ENCODE measurements at places on chromosomes 12 and 14.

- DNase-seq, result no peak
Observed at GRCh38 chr14:32478050-32478449, 149.0 kb downstream of the AKAP6 start.

DNA sequence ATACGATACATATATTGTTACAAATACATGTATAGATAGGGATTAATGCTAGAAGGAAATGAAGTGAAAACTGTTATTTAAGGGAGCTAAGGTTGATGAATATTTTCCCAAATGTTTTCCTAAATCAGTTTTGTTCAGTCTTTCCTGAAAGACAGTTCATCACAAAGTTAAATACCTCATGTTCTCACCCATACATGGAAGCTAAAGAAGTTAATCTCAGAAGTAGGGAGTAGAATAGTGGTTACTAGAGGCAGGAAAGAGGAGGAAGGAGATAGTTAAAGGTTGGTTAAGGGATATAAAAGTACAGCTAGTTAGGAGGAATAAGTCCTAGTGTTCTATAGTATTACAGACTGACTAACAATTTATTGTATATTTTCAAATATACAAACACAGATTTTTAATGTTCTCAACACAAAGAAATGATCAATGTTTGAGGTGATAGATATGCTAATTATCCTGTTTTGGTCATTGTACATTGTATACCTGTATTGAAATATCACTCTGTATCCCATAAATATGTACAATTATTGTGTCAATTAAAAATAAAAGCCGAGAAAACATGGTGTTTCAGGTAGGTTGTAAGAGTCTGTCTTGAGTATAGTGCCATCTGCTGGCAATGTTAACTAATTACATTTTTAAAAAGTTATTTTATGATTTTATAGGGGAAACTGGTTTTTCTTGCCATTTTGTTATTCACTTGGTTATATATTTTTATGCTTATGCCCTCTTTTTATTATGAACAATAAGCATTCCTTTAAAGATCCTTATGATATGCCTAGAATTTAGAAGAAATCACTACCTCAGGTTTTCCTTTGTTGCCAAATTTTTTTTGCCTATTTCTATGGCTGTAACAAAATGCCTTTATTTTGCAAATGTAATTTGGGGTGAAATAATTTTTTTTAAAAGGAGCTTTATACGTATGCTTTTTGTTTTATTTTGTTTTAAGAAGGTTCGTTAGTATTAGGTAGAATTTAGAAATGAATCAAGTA, 26.9 kb downstream of the ZDHHC17 start:
- DNase-seq, result no peak

DNA sequence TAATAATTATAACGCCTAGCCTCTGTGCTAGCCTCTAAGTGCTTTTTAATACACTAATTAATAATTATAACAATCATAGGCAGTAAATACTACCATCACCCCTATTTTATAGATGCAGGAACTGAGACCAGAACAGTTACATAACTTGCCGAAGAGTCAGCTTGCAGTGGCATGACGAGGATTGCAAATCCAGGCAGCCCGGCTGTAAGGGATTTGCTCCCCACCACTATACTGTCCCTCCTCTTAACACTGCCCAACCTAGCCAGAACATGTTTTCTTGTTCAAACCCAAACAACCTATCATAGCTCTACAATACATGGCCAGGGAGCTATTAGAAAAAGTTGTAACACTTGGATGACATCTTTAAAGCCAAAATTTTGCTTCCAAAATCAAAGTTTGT, 33.9 kb upstream of the VASH1 start:
- DNase-seq, result no peak

DNA sequence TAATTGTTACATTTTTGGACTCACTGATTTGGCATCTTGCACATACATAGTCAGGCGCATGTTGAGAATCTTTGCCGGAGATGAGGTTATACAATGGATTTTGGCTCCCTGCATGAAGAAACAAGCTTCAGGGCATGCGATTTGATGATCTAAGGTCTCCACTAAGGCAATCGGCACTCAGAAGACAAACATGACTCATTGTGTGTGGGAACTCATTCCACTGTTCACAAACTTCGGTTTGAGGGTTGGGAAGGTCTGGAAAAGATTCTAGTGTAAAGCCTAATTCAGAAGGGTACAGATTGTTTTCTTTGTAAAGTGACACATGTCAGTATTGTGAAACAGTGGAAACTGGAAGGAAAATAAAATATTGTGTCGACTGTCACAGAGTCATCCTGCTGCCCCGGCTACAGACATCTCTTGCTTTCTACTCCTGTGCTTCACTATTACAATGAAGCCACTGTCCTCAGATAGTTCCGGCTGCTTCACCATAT, 192.6 kb upstream of the HMGA2 start:
- DNase-seq, result no peak

GRCh38 chr12:119649202-119649808, 18.6 kb upstream of the PRKAB1 start:
- peak; percentile 26 for DNase-seq

- DNase-seq, result no peak
Observed at GRCh38 chr12:121059031-121059898, 20.2 kb upstream of the OASL start.

DNA sequence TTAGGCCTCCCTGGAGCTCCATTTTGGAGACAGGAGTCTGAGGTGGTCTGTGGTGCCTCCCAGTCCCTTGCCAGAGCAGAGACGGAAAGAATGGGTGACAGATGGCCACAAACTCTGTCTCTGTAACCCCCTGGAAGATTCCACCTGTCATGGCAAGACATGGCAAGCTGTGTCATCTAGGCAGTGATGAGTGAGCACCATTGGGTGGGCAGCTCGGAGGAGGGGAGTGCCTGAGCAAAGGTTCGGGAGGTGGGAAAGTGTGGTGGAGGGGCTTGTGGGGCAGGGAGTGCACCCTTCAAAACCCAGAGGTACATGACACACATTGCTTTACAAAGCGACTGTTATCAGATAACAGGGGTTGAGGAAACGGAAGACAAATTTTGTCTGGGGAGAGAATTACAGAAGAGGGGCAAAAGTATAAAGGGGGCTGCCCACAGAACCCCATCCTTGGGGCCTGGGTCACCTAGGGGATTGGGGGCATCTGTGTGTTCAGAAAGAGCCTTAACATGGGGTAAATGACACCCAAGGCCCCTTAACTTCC, 3.5 kb downstream of the RIN3 start:
- DNase-seq, result no peak

GRCh38 chr14:104802394-104803184, 1.7 kb downstream of the ZBTB42 start:
- DNase-seq, result no peak

GRCh38 chr12:13165617-13166041, 30.9 kb upstream of the EMP1 start:
- no peak for DNase-seq

DNA sequence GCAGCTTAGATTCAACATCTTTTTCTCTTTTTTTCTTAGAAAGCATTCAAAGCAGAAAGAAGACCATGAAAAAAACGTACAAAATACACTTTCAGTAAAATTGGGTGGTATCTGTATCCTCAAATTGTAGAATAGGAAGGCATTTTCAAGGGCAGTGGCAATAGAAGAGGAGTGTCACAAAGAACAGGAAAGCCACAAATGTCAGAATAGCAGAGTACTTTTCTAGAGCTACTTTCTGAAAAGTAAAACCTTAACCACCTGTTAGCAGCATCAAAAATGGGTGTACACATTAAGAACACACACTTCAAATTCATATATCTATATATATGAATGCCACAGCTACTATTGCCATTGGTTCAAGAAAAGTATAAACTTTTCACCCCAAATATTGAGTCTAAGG, 412.1 kb upstream of the DCN start:
- no peak for DNase-seq

- DNase-seq, result no peak
Observed at GRCh38 chr14:85516239-85517113, 13.5 kb upstream of the FLRT2 start.

GRCh38 chr12:49763006-49763591, 21.7 kb downstream of the TMBIM6 start:
- DNase-seq, result peak; percentile 62

- DNase-seq, result no peak
Observed at GRCh38 chr12:46164186-46164761, 104.6 kb downstream of the SLC38A1 start.

- no peak for DNase-seq
Observed at GRCh38 chr12:981961-982360, 9.1 kb upstream of the ERC1 start.

GRCh38 chr12:57899010-57899662, 42.2 kb upstream of the ATP23 start:
- no peak for DNase-seq

DNA sequence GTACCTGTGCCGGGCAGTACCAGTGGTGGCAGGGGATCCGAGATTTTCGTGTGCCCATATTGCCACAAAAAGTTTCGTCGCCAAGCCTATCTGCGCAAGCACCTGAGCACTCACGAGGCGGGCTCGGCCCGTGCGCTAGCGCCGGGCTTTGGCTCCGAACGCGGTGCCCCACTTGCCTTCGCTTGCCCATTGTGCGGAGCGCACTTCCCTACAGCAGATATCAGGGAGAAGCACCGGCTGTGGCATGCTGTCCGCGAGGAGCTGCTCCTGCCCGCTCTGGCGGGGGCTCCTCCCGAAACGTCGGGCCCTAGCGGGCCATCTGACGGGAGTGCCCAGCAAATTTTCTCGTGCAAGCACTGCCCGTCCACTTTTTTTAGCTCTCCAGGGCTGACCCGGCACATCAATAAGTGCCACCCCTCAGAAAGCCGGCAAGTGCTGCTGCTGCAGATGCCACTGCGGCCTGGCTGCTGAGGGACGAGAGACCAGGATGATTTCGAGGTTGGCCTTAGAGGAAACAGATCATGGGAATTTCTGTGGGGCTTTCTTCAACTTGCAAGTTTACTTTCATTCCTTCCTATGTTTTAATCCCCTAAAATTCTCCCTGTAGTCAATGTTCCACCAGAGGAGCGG, 1.6 kb downstream of the INSM2 start:
- peak; percentile 83 for DNase-seq

GRCh38 chr12:22635812-22636211, 10.8 kb downstream of the ETNK1 start:
- no peak for DNase-seq

GRCh38 chr14:95662376-95663186, 23.6 kb upstream of the TCL1B start:
- DNase-seq, result no peak

- DNase-seq, result no peak
Observed at GRCh38 chr12:75720812-75721641, 209.6 kb upstream of the KRR1 start.

- DNase-seq, result no peak
Observed at GRCh38 chr14:55450539-55450938, 10.1 kb upstream of the TBPL2 start.

DNA sequence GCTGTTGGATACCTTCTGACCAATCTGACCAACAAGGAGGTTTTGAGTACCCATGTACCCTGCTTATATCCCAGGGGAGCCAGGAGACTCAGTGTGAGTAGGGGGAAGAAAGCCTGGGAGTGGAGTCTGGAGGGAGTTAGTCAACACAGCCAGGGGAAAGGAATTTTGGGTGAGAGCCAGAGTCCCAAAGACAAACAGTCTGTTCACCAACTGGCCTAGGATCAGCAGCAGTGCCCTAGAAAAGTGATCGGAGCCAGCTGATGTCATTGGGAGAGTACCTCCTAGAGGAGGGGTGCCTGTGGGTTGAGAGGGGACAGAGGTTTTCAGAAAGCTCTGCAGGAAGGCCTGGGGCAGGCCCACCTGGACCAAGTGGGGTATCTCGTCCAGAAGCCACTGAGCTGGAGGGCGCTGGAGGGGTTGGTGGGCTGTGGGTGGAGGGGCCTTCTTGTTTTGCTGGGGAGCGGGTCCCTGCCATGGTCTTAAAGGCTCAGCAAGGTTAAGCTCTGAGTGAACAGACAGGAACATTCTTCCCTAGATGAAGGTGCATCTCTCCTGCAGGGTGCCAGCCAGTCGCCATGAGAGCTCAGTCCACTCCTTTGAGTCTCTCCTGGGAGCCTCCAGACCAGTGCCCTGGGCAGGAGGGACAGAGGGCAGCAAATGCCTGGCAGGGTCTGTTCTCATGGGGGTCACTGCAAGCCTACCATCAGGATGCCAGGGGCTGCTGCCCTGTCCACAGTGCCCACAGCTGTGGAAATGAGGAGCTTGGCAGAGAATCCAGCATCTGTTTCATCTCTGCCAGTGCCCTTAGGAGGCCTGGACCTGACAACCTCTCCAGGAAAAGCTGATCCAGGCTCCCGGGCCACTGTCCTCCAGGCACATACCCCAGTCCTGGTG, 63.6 kb downstream of the CHGA start:
- no peak for DNase-seq

All from retina (tissue), 1 donor.